RPMI7951 (cell line): ENCODE measurements at places on chromosomes 6 and 20.

GRCh38 chr6:156121973-156122372 is 655.2 kb upstream of the ARID1B start:
- no peak for DNase-seq

GRCh38 chr6:156564127-156564806 is 212.9 kb upstream of the ARID1B start:
- peak; percentile 51 for DNase-seq

- peak; percentile 69 for DNase-seq
These were observed 240.9 kb downstream of the PHACTR1 start for GRCh38 chr6:12957321-12958051.

DNA sequence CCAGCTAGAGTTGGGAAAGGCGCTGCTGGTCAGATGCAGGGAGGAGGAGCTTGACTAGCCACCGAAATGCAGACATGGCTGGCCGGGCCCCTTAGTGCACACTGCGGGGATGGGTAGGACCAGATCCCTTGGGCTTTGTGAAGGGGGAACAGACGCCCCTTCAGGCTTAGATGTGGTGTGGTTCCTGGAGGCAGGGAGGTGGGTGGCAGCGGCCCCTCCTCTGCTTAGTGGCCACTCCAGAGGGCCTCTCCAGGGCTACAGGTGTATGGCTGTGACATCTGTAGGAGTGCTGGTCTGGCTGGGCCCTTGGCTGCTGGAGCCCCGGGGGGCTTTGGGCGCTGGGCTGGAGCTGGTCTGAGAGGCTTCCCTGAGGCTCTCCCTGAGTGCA is 5.9 kb downstream of the CCND3 start:
- DNase-seq, result no peak

GRCh38 chr6:118639054-118639964 is 12.1 kb downstream of the CEP85L start:
- no peak for DNase-seq

DNA sequence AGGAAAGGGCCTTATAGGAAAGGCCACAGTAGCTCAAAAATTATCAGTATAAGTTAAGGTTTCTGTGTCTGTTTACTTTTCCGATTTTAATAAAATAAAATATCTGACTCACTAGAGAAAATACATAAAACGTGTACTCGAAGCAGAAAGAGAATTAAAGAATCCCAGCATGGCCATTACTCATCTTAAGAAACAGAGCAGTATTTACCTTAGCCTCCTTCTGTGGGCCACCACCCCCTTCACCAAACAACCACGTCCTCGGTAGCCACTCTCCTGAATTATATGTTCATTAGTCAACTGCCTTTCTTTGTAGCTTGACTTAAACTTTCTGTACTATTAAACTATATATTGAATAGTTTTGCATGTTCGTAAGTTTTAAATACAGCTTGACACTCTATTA is 72.2 kb upstream of the SPTLC3 start:
- no peak for DNase-seq

DNA sequence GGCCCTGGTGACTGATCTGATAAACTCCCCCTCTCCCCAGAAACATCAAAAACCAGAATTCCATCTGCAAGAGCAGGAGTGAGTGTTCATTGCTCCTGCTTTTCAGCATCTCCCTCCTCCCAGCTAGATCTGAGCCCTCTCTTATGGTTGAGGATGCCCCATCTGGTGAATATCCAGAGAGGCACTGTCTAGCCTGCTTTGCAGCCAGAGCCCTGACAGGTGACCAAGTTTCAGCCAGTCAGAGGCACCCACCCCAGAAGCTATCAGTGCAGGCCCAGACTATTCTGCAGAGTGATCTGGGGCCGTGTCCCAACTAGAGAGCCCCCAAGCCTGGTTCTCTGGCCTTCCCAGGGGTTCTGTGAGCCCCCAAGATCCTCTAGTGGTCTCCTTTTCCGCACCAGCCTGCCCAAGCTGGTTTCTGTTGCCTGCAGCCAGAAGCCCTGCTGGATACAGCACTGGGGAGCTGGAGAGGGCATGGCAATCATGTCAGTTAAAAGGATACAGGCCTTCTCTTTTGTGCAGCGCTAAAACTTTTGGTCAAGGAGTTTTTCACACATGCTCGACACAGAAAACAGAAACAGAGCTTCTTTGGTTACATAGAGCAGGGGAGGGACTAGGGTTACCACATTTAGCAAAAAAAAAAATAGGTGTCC is 6.6 kb upstream of the BMP7 start:
- DNase-seq, result no peak

GRCh38 chr6:28978959-28979561 is 26.1 kb downstream of the ZNF311 start:
- DNase-seq, result no peak

- DNase-seq, result no peak
These were observed 3.2 kb upstream of the EIF2S2 start for GRCh38 chr20:34115232-34115631.

DNA sequence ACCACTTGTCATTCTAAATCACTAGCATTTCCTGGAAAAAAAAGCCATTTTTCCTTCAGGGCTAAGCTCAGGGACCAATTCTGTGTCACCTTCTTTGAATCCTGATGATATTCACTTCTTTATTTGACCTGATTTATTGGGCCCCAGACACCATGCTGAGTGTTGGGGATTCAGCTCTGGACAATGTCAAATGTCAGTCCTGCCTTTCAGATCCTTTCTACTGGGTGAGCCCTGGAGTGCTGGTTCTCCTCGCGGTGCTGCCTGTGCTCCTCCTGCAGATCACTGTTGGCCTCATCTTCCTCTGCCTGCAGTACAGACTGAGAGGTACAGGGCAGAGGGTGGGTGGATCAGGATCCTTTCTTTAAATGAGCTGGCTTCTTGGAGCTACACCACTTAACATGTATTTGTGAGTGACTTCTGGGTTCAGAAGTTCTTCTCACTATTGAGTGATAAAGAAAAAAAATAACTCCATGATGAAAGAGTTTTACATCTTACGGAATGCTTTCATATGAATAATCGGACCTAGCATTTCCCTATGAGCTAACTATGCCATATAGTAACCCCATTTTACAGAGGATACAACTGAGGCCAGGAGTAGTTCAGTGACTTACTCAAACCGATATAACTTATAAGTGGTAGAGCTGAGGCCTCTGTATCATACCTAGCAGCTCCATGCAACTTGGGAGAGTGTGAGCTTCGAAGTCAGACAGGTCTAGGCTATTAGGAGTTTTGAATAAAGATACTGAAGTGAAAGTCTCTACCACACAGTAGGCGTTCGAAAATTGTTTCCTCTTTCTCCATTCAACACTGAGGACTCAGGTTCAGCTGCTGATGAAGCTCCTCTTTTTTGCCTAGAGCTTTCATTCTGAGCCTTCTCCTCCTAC is 9.3 kb downstream of the MOG start:
- no peak for DNase-seq

DNA sequence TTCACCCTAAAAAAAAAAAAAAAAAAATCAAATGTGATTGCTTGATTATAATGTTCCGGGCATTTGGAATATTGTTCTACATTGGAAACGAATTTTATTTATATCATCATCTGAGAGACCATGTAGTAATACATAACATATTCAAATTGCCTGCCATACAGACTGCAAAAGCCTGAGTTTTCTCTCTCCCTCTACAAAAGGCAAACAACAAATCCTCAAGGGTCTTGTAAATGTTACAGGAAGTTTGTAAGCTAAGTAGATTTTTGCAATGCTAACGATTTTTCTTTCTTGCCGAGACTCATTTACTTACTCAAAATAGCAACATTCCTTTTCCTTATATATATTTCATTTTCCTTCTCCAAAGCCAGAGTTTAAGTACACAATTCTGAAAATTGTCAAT is 49.0 kb upstream of the HTR1E start:
- DNase-seq, result no peak

- peak; percentile 37 for DNase-seq
These were observed 380.9 kb downstream of the GJA1 start for GRCh38 chr6:121816361-121816760.

- no peak for DNase-seq
These were observed 59.5 kb downstream of the MTHFD1L start for GRCh38 chr6:150924808-150925589.

DNA sequence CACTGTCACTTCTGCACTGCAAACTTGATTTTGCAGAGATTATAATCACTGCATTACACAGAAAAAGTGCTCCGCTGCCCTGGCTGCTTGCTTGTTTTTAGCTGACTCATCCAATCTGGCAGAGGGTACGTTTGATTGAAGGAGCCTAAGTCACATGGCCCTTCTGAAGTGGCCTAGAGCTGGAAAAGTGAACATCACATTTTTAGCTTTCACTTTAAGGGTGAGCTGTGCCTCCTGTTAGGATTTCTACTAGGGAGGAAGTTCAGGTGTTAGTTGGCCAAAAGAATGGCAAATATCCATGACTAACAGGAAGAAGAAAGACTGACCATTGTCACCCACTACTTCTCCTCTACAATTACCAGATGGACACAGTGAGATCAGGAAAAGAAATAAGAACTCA is 889.1 kb upstream of the MAP3K7 start:
- peak; percentile 1 for DNase-seq

- DNase-seq, result no peak
These were observed 1957.5 kb upstream of the DEFB115 start for GRCh38 chr20:29299811-29300578.

DNA sequence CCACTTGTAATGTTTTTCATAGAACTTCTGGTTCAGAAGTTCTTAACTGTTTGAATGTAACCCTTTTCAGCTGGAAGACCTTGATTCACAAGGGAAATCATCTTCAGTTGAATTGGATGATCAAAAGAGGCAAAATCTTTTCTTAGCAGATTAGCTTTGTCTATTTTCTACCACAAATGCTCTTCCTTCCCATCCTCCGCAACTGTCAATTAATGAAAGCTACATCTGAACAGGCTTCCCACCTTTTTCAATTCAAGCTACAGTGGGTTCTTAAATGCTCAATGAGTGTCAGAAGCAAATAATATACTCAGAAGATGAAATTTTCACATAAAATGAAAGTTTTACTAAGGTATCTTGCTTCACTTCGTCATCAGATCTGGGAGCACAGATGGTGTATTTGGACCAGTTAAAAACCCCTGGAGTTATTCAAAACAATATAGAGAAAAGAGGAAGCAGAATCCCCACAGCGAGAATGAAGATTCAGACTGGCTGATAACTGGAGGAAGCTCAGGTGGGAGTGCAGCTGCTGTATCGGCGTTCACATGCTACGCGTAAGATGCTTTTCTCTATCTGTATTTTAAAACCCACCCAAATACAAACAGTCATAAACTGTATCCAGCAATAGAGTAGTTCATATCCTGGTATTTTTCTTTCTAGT is 19.4 kb downstream of the QRSL1 start:
- DNase-seq, result no peak
